A549 treated with RU486 at 1 μM for 4 hours (cell line): ENCODE measurements at places on chromosomes 12 and 14. TPM values are rescaled to one million over a fixed set of nuclear protein-coding genes. Genes with fewer than 3 reads are reported as not detected.

ANKRD33 gene
- 0.14 to 0.24 TPM in 2 of 5 replicates, not detected in the others for total RNA-seq

LRTM2 gene
- not detected in 5 replicates for total RNA-seq

TBC1D30 gene
- total RNA-seq: 1.7 to 2.5 TPM (median 1.9 TPM) in 5 replicates

RNF212B gene
- total RNA-seq: not detected in 5 replicates

SLC4A8 gene
- total RNA-seq: 1.0 to 1.6 TPM (median 1.3 TPM) in 5 replicates

DPY19L2 gene
- 1.1 to 2.6 TPM (median 1.8 TPM) in 5 replicates for total RNA-seq

WSCD2 gene
- not detected in 5 replicates for total RNA-seq

LHX5 gene
- total RNA-seq: 0.03 TPM in 1 of 5 replicates, not detected in the others

FAM181A gene
- total RNA-seq: not detected in 5 replicates

SLC10A1 gene
- not detected in 5 replicates for total RNA-seq

APOF gene
- total RNA-seq: not detected in 5 replicates

ESRRB gene
- 0.14 to 0.38 TPM (median 0.20 TPM) in 5 replicates for total RNA-seq

KCNMB4 gene
- 0.13 to 0.57 TPM (median 0.27 TPM) in 5 replicates for total RNA-seq

SLC41A2 gene
- total RNA-seq: 17.1 to 27.0 TPM (median 22.0 TPM) in 5 replicates

PIANP gene
- 0.51 to 1.1 TPM (median 0.81 TPM) in 5 replicates for total RNA-seq
